ENCODE measurements at places on chromosomes 2 and 18.

DNA sequence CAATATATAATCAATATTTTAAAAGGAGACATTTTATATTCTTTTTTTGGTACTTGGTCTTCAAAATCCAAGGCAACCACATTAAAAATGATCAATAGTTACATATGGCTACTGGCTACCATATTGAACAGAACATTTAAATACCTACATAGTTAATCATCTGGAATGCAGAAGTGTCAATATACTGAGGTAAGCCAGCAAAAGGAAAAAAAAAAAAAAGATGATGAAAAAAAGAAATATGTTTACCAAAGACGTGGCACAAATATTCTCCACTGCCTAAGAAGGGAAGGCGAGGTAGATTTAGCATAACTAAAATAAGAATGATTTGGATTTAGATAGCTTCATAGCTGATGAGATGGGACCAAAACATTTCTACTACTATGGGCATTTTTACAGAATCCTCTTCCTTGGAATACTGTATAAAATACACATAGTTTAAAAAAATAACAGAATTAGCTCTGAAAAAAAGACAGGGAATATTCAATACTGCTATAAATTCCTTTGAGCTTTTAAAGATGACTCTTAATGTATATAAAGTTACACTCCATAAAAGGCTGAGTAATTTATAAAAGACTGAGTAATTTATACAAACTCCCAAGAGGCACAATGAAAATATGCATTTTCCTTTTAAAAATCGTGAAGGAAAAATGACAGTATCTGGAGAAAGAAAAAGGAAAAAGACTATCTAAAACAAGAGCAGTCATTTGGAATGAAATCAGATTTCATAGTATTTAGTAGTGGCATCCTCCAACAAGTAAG, 63.5 kb downstream of the CDH2 start:
- DNase-seq: no peak

GRCh38 chr18:60182223-60182622, 190.4 kb downstream of the MC4R start:
- DNase-seq: no peak

- no peak for DNase-seq
Measured at GRCh38 chr2:106700616-106701015, 185.4 kb downstream of the ST6GAL2 start.

GRCh38 chr2:84919885-84920580, 14.6 kb downstream of the TMSB10 start:
- DNase-seq: peak; percentile 78

DNA sequence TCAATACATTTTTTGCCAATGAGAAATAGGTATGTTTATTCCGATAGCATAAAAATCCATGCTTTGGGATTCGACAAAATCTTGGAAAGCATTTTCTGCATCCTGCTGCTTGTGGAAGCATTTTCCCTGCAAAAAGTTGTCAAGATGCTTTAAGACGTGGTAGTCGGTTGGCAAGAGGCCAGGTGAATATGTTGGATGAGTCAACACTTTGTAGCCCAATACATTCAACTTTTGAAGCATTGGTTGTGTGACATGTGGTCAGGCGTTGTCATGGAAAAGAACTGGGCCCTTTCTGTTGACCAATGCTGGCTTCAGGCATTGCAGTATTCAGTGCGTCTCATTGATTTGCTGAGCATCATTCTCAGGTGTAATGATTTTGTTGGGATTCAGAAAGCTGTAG, 764.5 kb downstream of the TRIB2 start:
- DNase-seq: no peak

GRCh38 chr2:72138011-72138881, 9.4 kb downstream of the CYP26B1 start:
- DNase-seq: no peak

DNA sequence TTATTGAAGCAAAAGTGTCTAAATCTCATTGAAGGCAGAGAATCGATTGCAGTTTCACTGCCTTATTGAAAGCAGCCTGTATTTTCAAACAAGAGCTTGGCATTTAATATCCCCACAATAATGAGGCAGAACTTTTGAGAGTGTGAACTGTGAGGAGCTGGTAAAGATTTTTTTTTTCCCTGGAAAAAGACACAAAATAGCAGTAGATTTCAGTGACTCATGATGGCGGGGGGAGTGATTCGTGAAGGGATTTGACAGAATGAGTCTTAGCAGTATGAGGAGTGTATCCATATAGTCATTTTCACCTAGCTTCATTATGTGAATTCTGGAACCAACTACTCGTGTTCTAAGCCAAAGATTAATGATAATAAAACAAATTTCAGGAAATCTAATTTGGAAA, 242.9 kb downstream of the ARL6IP6 start:
- no peak for DNase-seq

- DNase-seq: peak; percentile 50
Measured at GRCh38 chr18:2547477-2548087, 23.7 kb downstream of the METTL4 start.

DNA sequence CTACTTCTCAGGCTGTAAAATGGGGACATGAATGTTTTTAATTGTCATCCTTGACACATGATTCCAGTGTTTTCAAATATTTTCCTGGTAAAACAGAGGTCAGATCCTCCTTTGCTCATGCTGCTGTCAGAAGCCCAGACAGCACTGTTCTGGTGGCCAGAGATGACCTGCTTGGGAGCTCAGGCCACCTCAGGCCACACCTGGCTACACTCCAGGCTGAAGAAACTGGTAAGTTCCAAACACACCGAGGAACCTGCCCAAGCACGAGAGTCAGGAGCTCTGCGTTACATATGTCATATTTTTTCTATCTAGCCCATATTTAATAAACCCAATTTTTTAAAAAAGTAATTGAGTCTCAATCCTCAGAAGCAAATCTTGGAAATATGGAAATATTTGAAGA, 47.9 kb downstream of the FECH start:
- no peak for DNase-seq

- DNase-seq: no peak
Measured at GRCh38 chr2:164899121-164899520, 56.2 kb downstream of the SLC38A11 start.

- DNase-seq: no peak
Measured at GRCh38 chr18:48819781-48820482, 130.8 kb downstream of the SMAD7 start.

- no peak for DNase-seq
Measured at GRCh38 chr18:75209951-75210258, 692 bp upstream of the TSHZ1 start.

GRCh38 chr2:187542123-187542522, 12.1 kb downstream of the TFPI start:
- DNase-seq: no peak

- peak; percentile 85 for DNase-seq
Measured at GRCh38 chr2:40041422-40042382, 262.6 kb upstream of the THUMPD2 start.

GRCh38 chr2:26302846-26303245, 43.1 kb upstream of the SELENOI start:
- DNase-seq: no peak

DNA sequence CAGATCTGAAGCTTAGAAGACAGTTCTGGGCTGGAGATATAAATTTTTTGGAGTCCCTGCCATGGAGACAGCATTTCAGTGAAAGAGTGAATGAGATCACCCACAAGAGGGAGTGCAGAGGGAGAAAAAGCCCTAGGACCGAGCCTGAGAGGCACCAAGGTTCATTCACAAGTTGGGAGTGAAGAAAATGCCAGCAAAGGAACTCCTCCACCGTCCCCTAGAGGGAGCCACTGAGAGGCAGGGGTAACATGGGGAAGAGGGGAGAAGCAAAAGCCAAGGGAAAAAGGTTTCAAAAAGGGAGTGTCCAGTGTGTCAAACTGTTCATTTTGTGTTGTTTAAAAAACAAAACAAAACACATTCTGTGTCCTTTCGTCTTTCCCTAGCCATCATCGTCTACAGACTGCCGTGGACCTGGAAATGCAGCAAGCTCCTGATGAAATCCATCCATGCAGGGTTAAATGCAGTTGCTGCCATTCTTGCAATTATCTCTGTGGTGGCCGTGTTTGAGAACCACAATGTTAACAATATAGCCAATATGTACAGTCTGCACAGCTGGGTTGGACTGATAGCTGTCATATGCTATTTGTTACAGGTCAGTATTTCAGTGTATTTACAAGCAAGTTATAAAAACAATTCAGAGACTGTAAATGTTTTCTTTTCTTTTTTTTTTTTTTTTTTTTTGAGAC, 19.1 kb downstream of the CYBRD1 start:
- DNase-seq: no peak

- peak; percentile 53 for DNase-seq
Measured at GRCh38 chr2:240250985-240251847, 110.8 kb upstream of the OTOS start.

DNA sequence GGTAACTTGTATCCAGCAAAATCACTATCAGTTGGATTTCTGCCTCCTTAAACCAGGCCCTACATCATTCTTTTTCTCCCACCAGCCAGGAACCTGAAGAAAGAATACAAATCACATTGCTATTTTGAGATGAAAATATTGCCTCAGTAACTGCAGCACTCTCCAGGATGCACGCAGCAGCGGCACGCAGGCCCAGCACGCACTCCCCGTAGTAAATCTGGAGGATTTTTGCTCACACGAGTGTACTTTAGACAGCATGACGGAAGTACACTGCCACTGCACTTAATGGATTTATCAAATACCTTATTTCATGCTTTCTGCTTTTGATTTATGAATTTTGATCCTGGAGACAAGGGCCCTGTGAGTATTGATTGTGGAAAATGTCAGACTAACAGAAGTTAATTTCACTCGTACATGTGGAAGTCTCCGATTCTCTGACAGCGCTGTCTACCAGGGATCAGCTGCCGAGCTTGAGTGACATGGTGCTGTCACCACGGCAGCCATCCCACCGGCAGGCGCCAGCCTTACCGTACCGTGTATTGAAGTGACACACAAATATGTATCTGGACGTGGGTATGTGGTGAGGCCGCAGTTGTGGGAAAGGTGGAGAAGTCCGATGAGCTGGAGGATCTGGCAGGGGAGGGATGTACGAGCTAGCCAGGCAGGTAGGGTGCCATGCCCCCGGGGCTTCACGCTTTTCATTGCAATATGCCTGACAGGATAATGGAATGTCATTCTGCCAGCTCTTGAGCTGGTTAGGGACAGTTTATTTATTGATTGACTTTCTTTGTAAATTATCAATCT, 863.7 kb downstream of the GALR1 start:
- DNase-seq: no peak

DNA sequence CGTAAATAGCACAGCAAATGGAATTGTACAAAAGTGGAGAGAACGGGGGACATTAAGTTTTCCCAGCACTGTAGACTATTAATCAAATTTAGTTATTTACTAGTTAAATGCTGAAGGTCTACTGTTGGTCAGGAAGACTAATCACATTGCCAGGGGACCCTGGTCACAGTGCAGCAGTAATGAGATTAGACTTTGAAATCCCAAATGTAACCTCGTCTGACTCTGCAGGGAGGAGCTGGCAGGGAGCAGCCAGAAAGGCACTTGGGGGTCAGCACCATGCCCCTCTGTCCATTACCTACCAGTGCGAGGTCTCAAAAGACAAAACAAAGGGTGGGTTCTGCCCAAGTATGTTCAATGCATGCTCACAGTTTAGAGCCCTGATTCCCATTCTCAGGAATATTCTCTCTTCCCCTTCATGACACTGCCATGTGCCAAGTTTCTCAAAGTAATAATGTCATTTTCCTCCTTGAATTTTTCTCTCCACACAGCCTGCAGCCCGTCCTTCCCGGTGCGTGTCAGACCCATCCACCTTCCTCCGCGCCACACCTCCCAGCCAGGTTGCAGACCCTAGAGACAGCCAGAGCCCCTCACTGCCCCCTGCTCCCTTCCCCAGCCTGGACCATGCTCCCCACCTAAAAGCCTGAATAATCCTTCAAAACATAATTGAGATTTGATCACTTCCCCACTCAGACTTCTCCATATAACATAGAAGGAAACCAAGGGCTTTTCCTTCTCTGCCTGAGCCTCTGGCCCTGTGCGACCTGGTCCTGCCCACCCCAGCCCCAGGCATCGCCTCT, 52.5 kb downstream of the TMEM18 start:
- DNase-seq: no peak

GRCh38 chr18:31219395-31219794, 56.7 kb upstream of the DSC1 start:
- DNase-seq: no peak

GRCh38 chr18:9478545-9478944, 3.2 kb downstream of the RALBP1 start:
- DNase-seq: no peak

GRCh38 chr2:113829761-113830160, 60.1 kb upstream of the ACTR3 start:
- no peak for DNase-seq

DNA sequence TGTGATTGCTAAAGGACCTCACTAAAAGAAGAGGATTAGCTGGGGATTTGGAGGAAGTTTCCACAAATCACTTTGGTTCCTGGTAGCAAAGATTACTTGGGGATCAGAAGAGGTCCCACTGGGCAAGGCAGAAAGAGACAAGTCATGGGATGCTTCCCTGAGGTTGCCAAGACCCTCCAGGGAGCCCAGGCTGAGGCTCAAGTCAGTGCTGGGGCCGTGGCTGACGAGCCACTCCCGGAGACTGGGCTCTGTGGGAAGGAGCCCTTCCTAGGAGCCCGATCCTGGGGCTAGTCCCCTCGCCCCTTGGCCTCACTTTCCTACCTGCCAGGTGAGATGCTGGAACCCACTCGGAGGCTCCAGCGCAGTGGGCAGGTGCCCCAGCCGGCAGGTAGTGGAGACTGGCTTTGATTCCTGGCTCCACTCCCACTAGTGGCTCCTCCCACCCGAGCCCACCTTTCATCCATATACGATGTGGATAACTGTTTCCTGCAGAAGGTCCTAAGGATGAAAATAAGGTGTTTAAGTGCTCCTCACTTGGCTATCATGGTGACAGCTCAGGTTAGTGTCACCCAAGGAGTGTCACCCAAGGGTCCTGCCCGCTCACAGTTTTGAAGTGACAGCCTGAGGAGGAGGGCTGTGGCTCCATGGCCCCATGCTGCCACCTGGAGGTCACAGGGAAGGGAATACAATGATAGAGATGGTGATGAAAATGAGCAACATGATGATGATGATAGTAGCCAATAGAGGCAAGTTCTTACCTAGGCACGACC, 100.5 kb downstream of the CAPN13 start:
- peak; percentile 36 for DNase-seq

DNA sequence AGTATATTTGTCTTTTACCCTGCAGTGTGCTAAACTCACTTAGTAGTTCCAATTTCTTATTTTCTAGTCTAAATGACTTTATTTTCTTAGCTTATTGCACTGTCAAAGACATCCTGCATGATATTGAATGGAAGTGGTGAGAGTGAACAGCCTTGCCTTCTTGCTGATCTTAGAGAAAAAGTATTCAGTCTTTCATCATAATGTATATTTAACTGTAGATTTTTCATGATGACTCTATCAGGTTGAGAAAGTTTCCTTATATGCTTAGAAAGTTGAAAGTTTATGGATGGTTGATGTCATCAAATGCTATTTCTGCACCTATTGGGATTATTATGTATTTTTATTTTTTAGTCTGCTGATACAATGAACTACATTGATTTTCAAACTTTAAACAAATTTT, 21.3 kb upstream of the COL3A1 start:
- DNase-seq: no peak

DNA sequence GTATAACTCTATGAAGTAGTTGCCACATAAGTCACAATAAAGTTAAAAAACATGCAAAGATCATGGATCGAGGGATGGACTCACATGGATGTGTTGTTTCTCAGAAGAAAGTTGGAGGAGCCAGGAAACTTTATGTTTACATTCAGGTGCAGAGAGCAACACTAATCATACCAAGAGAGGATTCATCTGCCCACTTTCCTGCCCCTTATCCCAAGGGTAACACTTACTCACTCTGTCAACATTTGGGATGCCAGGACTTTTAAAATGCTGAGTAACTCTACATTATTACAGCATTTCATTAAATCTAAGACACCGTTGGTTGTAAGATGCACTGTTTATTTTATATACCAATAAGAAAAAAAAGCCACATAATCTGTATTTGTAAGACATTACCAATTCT, 170.4 kb downstream of the KCNE4 start:
- no peak for DNase-seq

Measured in skin of body (tissue), 3 donors.